ENCODE measurements at places on chromosomes 3 and 15. TPM values are rescaled to one million over a fixed set of nuclear protein-coding genes. Genes with fewer than 3 reads are reported as not detected.

Gene CLSTN2
- total RNA-seq, result under 0.01 TPM

Gene PIK3CB
- total RNA-seq, result 17.0 TPM

Gene LRRC15
- 2.3 TPM for total RNA-seq

Gene THSD4
- 58.0 TPM for total RNA-seq

Gene MFAP1
- 31.1 TPM for total RNA-seq

Gene PLA2G4E
- not detected for total RNA-seq

Gene ADAMTSL3
- total RNA-seq, result 0.26 TPM

Gene FRMD5
- total RNA-seq, result 4.3 TPM

Gene GOLGA8O
- 0.99 TPM for total RNA-seq

DNA sequence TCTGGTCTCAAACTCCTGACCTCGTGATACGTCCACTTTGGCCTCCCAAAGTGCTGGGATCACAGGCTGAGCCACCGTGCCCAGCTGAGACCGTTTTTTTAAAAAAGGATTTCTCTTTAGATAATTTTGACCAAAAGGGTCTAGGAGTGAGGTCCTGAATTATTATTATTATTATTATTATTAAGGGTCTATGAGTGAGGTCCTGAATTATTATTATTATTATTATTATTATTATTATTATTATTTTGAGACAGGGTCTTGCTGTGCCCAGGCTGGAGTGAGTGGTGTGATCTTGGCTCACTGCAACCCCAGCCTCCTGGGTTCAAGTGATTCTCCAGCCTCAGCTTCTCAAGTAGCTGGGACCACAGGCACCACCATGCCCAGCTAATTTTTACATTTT is 20.6 kb upstream of the ARID3B start:
- DNase-seq, result no peak

DNA sequence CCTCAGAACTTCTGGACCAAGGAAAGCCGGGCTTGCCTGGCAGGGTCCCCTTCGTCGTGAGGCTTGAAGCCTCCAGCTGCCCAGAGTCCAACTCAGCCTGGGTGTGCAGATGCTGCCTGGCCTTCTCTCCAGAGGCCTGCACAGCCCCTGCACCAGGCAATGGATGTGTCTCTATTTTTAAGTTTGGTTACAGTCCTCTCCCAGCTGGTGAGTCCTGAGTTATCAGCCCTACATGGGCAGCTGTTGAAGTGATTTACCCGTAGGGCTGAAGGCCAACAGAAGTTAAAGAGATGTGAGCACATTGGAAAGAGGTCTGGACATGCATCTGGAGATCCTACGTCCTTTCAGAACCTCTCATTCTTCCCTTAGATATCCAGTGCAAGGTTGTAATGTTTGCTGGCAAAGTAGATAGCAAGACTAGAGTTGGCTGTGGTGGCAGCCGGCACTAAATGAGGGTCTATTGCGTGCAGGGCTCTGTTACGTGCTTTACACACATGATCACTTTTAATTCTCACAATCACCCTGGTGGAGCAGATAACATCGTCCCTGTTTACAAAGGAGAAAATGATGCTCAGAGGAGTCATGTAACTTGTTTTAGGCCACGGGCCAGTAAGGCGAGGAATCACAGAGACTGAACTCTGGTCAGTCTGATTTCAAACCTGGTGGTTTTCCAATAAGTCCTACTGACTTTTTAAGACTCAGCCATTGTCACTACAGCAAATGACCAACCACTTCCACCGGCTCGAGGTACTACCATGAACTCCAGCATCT is 9.9 kb downstream of the FYCO1 start:
- no peak for DNase-seq

GRCh38 chr3:15217841-15218267 is 11.8 kb downstream of the CAPN7 start:
- DNase-seq, result no peak

GRCh38 chr3:108642526-108642925 is 53.0 kb downstream of the DZIP3 start:
- no peak for DNase-seq

- peak; percentile 34 for DNase-seq
Measured at GRCh38 chr3:28590860-28591259, 242.2 kb upstream of the AZI2 start.

GRCh38 chr3:49349348-49350114 is 8.6 kb downstream of the GPX1 start:
- DNase-seq, result no peak

DNA sequence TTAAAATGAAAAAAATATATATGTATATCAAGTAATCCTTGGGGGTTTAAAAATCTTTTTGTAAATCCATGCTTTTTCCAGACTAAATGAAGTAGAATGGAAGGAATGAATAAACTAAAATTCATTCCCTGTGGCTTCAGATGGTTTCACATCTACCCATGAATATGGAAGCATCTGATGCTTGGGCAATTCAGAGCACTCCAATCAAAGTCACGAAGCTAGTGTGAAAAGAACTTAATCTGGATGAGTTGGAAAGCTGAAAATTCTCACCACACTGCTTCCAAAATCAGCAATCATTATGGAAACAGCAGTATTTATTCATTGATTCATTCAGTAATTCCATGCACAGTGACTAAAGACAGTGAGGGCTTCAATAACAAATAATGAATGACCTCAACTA is 55.2 kb downstream of the SUMF1 start:
- no peak for DNase-seq

DNA sequence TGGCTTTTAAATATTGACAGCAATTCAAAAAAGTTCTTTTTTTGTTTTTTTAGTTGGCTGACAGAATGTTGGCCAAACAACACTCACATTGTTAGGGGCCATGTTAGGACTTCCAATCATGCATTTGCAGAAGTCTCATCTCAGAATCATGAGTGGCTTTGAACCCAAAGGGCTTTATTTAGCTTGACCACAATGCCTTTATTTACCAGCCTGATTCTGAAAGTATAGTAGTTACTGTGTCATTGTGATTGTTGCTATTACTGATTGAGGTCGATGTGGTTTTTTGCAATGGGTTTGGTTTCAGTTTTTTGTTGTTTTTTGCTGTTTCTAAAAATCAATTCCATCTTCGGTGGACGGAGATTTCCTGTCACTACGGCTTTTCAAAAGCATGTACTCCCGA is 7.2 kb downstream of the GLDN start:
- DNase-seq, result no peak

GRCh38 chr3:183435661-183436060 is 7.2 kb upstream of the MCF2L2 start:
- no peak for DNase-seq

GRCh38 chr3:114389156-114389555 is 95.3 kb downstream of the TIGIT start:
- no peak for DNase-seq

DNA sequence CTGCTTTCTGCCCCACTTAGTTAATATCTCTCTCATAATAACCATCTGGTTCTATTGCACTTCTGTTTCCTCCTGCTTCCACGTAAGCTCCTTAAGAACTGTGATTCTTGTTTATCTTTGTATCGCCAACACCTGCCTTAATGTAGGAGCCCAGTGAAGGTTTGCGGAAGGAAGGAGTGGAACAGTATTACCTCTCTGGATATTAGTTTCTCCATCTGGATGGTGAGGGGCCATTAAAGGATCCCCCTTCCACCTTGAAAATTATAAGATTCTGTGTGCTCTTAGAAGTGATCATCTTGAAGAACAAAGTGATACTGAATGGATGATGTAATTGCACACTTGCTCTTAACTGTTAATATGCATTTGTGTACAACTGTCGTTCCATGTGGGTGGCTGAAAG is 2.2 kb downstream of the CHRNA5 start:
- DNase-seq, result no peak
